ENCODE measurements at places on chromosomes 5 and 9.

DNA sequence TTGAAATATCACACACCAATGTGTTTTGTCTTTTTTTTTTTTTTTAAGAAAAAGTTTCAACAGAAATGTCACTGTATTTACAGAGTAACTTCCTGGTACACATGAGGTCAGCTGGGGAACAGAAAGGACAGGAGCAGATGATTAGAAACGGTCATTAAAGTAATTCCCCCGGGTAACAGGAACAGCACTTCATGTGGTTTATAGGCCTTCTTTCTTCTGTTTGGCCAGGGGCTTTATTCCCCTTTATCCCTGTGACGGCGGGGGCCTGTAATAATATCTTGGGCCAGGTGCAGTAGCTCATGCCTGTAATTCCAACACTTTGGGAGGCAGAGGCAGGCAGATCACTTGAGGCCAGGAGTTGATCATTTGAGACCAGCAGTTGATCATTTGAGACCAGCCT is 30.5 kb upstream of the MSH3 start:
- no peak for DNase-seq

GRCh38 chr9:137025517-137025966 is 2.5 kb downstream of the ABCA2 start:
- no peak for DNase-seq

GRCh38 chr9:136791516-136792276 is 552 bp downstream of the TMEM141 start:
- peak; percentile 77 for DNase-seq

DNA sequence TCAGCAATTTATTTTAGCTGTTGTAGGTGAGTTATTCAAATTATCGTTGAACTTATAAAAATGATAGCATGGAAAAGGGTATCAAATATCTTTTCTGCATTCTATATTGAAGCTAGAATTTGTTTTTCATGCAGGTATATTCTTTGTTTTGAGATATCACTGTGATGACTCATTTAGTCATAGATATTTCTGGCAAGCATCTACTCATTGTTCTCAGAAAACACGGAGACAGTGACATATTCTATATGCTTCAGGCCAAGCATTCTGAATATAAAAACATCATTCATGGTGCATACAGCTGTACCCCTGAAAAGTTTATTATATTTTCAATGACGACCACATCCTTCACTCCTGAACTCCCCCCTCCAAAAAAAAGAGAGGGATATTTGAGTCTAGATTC is 150.3 kb upstream of the GRIA1 start:
- DNase-seq = no peak

DNA sequence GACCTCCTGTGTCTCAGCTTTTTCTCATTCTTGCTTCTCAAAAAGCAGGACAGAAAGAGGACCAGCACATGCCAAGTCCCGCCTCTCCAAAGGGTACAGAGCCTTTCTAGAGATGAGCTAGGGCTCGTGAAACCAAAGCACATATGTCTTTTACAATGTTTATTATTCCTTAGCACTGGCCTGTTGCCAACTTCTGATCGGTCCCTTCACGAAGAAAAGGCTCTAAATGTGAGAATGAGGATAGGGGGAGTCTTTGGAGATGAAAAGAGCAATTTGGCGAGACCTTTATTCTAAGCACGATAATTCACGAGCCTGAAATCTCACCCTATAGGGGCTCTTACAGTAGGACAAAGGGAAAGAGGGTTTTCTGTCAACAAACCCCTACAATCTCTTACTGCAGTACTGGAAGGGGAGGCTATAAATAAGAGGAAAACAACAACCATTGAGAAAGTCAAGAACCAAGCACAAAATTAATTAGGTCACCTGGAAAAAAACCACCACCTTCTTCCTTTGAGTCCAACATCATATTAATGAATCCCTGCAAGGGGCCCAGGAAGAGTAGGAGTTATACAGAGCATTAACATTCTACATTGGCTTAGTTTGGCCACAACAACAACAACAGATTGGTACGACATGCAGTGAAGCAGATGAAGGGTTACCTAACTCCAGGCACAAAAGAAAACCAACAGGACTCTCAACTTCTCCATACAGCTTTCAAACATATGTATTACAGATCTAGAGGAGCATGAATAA is 309.5 kb downstream of the PDE4D start:
- no peak for DNase-seq

DNA sequence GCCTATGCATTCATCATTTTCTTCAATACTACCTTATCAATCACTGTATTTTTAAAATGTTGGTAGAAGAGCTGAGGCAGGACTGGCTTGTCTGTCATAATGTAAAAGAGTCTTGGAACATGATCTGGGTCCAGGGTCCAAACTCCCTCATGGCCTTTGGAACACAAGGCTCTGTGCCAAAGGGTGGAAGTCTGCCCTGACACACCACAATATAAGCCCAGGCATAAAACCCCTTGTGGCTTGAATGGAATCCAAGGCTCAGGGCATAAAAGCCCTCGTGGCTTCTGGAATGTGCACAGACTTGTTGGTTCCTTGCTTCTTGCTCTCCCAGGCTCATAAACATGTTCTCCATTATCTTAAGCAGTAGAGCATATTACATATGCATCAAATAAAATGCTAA is 48.0 kb downstream of the GABRB2 start:
- DNase-seq = no peak

DNA sequence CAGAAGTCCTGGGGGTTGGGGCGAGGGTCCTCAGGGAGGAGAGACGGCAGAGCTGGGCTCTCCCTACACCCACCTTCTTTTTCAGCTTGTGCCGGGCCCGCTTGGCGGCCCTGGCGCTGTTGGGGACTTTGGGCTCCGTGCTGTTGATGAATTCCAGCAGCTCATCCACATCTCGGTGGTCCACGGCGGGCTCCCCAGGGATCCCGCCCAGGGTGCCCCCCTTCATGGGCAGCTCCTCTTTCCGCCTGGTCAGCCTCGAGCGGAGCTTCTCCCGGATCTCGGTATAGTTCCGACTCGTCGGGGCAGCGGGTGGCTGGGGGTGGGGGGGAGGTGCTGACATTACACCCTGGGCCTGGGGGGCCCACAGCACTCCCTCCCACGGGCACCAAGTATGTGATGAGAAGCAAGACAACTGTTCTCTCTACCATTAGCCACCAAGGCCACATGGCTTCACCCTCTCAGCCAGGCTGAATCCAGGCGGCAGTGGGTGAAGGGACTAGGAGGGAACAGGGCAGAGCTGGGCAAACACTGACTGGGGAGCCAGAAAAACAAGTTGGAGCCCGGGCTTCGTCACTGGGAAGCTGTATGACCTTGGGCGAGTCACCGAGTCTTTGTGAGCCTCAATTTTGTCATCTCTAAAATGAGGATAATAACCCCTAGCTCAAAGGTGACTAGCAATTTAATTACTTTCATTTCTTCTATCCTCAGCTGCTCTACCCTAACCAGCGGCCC is 14.6 kb upstream of the DDX41 start:
- DNase-seq = no peak

- peak; percentile 23 for DNase-seq
These were observed 74.2 kb upstream of the SUSD1 start for GRCh38 chr9:112249277-112249676.

- no peak for DNase-seq
These were observed 1034.0 kb downstream of the DTWD2 start for GRCh38 chr5:117954331-117954730.

DNA sequence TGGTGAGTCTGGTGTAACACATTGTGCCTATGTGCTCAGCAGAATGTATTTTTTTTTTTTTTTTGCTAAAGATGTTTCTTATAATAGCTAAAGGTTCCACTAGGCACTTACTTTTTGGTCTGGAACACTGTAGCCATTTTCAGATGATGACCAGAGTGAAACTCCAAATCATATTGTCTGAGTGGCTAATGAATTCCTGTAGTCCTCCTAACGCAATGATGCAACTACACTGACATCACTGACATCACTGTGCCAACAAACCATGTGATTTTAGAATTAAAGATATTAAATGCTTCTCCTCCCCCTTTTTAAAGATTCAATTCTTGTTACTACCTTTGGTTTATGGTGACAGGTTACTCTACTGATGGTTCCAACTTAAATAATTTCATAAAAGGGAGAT is 28.8 kb downstream of the JAKMIP2 start:
- DNase-seq = no peak

- DNase-seq = peak; percentile 59
These were observed 25.4 kb upstream of the ZSWIM6 start for GRCh38 chr5:61306531-61307131.

- DNase-seq = no peak
These were observed 683 bp downstream of the CLPTM1L start for GRCh38 chr5:1343931-1344901.

DNA sequence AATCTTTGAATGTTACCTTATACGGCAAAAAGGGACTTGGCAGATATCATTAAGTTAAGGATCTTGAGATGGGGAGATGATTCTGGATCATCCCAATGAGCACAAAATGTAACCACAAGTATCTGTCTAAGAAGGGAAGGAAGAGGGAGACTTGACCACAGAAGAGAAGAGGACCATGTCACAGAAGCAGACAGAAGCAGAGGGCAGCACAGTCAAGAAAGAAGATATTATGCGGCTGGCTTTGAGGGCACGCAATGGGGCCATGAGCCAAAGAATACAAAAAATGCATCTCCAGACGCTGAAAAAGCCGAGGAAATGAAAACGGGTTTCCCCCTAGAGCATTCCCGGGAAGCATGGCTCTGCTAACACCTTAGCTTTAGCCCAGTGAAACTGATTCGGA is 225.3 kb downstream of the NR2F1-AS1 start:
- DNase-seq = no peak

GRCh38 chr9:69986970-69987369 is 56.7 kb upstream of the MAMDC2 start:
- DNase-seq = no peak

- DNase-seq = no peak
These were observed 4.5 kb downstream of the DUSP1 start for GRCh38 chr5:172766287-172767108.

- no peak for DNase-seq
These were observed 1.4 kb downstream of the HAND1 start for GRCh38 chr5:154476354-154477205.

GRCh38 chr5:166507810-166508425 is 1783.5 kb upstream of the WWC1 start:
- no peak for DNase-seq

DNA sequence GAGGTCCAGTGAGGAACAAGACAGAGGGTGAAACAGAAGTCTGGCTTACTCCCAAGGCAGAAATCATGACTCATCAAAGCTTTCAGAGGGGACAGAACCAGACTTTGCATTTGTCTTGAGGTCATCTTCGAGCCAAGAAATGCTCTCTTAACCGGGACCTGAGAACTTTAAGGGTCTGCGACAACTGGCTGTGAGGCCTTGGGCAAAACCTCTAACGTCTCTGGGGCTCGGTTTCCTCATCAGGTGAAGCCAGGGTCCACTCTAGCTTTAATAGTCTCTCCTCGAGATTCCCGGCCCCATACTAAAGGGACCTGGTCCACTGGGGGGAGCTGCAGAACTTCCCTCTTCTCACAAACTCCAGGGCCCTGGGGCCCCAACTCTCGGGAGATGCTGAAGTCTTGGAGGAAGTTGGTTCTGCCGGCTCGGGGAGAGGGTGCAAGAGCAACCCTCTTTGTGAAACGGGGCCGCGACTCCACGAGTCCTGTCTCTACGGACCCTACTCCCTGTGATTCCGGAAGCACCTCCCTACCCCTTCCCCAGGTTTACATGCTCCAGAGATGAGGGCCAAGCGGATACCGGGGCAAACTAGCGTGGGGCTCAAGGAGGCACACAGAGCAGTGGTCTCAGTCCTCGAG is 2.6 kb downstream of the GLIS3 start:
- peak; percentile 46 for DNase-seq

DNA sequence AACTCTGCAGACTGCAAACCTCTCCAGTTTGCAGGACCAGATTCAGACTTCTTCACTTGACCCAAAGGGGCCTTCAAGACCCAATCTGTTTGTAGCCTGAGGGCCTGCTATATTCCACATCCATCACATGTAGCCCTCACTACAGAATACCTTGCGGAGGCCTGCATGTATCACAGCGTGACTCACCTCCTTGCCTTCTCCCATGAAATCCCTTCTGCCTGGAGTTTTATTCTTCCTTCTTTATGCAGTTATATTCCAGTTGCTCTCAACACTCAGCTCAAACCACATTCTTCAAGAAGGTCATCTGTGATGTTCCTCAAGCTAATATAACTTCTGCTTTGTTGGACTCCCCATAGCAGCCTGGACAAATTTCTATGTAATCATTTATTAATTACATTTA is 198.5 kb upstream of the PTGER4 start:
- DNase-seq = peak; percentile 43

- DNase-seq = no peak
These were observed 13.9 kb upstream of the BTNL3 start for GRCh38 chr5:180974612-180975315.

DNA sequence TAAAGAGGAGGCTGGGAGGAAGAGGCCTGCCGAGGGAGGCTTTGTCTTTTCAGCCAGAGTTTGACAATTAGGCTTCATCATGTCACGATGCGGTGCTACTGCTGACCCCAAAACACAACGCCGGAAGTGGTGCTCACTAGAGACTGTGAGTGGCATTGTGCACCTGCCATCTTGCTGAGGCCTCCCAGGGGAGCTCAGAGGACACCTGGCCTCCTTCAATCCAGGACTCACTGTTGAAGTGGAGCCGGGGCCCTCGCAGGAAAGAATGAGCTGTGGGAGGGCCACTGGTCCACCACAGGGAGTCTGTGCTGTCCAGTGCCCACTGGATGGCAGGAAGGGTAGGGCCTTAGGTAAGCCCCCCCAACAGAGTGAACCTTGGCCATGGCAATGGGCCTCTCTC is 12.7 kb upstream of the SLC25A48 start:
- no peak for DNase-seq
